ENCODE measurements at places on chromosomes 13 and 19.

DNA sequence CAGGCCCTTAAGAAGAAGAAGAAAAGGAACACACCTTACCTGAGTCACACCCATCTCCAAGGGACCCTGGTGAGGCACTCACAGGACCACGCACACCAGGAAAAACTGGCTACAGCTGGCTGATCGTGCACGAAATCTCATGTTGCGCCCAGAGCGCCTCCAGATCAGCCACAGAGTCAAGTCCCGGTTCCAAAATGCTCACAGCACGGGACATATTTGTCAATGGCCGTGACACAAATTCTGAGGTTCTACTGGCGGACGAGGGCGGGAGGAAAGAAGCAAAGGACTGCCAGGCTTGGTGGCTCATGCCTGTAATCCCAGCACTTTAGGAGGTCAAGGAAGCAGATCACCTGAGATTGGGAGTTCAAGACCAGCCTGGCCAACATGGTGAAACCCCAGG lies 21.5 kb downstream of the SH3GL1 start:
- DNase-seq = no peak

GRCh38 chr13:112910016-112910415 lies 59.0 kb upstream of the MCF2L start:
- DNase-seq = no peak

GRCh38 chr13:30752201-30752797 lies 17.0 kb downstream of the ALOX5AP start:
- no peak for DNase-seq

- DNase-seq = no peak
Measured at GRCh38 chr19:4952945-4953344, 16.0 kb upstream of the KDM4B start.

DNA sequence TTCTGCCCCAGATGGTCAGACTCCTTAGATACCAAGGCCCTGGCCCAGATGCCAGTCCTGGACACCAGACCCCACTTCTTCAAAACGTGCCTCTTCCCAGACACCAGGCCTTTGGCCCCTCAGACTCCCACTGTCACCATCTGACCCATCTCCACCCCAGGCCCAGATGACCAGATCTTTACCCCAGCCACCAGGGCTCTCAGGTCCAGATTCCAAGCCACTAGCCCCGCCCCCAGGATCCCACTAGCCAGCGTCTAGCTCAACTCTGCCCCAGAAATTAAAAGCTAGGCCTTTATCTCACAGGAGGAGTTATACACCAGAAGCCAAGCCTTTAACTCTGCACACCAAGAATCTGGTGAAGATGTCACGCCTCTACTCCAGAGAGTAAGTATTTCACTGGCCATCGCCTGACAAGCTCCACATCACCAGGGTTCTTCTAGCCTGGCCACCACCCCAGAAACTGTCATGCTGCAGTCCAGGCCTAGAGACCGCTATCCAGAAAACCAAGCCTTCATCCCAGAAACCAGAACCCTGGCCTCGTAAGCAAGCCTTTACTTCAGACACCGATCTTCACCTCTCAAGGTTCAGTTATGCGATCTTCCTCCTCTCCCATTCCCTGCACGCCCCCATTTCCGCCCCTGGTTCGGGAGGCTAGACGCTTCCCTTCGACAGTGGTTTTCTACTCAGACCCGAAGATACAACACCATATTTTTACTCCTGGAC lies 595 bp downstream of the XAB2 start:
- no peak for DNase-seq

GRCh38 chr19:4284176-4284958 lies 5.3 kb downstream of the SHD start:
- no peak for DNase-seq

DNA sequence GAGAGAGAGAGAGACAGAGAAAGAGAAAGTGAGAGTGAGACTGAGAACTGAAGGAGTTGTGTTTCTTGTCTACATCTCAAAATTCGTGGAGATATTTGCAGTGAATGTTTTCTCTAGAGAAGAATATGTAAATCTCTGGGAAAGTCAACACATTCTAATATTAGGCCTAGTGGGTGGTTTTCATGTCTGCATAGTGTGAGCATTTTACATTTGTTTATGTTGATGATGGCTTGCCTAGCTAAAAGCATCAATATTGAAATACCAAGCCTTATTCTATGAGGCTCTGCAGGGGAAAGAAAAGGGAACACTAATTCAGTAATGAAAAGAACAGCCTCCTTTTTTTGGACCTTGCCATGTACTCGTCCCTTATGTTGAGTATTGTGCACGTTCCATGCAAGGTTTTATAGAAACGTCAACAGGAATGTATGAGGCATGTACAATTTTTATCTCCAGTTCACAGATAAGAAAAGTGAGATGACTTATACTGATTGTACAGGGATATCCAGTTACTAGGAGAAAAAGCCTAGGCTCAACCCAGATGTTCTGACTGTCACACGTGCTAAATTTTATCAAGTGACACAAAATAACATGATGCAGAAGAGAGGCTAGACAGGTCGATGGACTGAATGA lies 1288.9 kb upstream of the SLC10A2 start:
- DNase-seq = no peak

DNA sequence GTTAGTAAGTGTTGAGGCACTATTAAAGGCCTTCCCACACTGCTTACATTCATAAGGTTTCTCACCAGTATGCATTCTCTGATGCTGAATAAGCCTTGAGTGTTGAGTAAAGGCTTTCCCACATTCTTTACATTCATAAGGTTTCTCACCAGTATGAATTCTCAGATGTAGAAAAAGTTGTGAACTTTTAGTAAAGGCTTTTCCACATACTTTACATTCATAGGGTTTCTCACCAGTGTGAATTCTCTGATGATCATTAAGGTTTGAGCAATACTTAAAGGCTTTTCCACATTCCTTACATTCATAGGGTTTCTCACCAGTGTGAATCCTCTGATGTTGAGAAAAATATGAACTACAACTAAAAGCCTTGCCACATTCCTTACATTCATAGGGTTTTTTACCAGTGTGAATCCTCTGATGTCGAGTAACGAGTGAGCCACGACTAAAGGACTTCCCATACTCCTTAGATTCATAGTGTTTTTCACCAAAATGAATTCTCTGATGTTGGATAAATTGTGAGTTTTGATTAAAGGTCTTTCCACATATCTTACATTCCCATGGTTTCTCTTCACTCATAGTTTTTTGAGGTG lies 24.2 kb downstream of the ZNF829 start:
- no peak for DNase-seq

GRCh38 chr13:51959773-51960172 lies 51.5 kb downstream of the ATP7B start:
- DNase-seq = no peak

Measured in CD4-positive, alpha-beta T cell (primary cell).